Neuronal stem cell (in vitro differentiated cells): ENCODE measurements at places on chromosomes 1 and 21.

- no peak for DNase-seq
These were observed 497.1 kb downstream of the AGBL4 start for GRCh38 chr1:49526672-49527071.

GRCh38 chr1:108000620-108001111 is 35.7 kb upstream of the VAV3 start:
- DNase-seq = no peak

GRCh38 chr1:232767305-232768074 is 37.7 kb upstream of the MAP10 start:
- DNase-seq = no peak

- DNase-seq = no peak
These were observed 9.4 kb upstream of the UBR4 start for GRCh38 chr1:19219451-19219850.

- no peak for DNase-seq
These were observed 33.6 kb upstream of the CASZ1 start for GRCh38 chr1:10829965-10830515.

- no peak for DNase-seq
These were observed 4.7 kb downstream of the OLFML2B start for GRCh38 chr1:162019006-162019405.

- DNase-seq = no peak
These were observed 133.8 kb upstream of the ZBTB40 start for GRCh38 chr1:22317920-22318243.

GRCh38 chr1:14259191-14259757 is 339.2 kb upstream of the KAZN start:
- no peak for DNase-seq
